ENCODE measurements at places on chromosomes 3 and 15.

DNA sequence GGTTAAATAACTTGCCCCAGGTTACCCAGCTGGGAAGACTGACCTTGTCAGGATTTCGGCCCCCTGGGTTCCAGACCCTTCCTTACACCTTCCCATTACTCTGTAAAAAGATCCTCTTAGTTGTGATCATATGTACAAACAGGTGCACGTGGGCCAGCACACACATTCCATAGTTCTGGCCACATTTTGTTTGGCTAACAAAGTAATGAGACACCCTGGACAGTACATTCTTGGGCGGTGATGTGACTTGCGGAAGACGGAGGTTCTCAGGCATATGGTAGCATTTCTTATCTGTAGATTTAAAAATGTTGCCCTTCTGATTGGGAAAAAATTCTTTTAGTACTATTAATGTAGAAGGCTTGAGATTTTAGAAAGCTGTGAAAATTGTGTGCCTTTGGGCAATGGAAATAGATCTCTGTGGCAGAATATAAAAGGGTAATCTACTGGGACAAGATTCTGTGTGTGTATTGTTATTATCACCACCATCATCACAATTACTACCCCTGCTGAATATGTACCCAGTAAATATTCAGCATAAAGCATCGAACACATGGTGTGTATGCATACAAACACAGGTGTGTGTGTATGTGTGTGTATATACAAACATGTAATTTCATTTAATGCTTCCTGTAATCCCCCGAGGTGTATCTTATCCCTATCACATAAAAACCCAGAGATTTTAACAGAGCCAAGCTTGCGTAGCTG is 205.4 kb upstream of the UBE2E1 start:
- no peak for DNase-seq

GRCh38 chr15:88865498-88866099 is 29.7 kb downstream of the HAPLN3 start:
- no peak for DNase-seq

GRCh38 chr3:120841264-120841663 is 66.7 kb upstream of the STXBP5L start:
- DNase-seq: no peak

GRCh38 chr15:59372352-59373211 is at the start of gene MYO1E:
MYO1E (minus strand) TSS chr15:59372871; CDS start chr15:59372500, 371 bp downstream.
- peak; percentile 73 for DNase-seq

DNA sequence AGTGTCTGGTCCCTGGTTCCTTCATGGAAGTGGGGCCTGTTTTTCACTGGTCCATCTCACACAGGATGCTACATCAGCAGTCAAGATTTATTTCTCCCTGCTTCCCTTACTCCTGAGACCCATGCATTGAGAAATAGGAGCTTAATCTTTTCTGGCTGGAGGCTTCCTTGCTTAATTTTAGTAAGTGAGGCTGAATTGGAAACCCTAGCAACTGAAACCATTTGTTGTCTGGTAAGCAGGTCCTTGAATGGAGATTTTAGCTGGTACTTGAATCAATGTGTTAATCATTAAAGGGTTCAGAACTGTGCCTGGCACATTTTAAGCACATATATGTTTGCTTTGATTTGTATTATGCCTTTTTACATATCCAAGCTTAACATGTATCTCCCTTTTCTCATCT is 20.2 kb upstream of the MEF2A start:
- no peak for DNase-seq

GRCh38 chr3:112409041-112409440 is 76.1 kb downstream of the CD200 start:
- no peak for DNase-seq

DNA sequence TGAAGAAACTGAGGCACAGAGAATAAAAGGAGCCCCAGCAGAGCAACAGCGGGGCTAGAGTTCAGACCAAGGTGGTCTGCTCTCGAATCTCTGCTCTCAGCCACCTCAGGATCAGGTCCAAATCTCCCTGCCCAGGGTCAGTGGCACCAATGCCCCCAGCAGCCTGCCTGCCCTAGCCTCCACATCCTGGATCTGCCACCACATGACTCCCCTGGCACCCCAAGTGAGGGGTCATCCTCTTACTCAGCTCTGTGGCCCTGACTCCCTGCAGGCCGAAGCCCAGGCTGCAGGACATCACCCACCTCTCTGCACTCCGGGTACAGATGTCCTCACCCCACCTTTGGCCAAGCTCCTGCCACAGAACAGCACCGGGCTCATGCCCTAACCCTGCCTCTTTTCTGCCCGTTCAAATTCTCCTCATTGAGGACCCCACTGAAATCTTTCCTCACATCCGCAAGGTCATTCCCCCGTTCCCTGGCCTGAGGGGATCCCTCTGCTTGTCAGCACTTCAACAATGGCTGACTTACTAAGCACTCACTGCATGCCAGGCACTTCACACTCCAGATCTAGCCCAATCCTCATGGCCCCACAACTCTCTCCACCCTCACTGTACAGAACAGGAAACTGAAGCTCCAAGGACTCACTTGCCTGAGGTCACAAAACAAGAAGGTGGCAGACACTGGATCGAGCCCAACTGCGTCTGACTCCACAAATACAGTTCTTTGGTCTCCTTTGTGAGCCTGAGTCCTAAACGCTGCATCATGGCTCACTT is 4.3 kb downstream of the PPIB start:
- DNase-seq: no peak

DNA sequence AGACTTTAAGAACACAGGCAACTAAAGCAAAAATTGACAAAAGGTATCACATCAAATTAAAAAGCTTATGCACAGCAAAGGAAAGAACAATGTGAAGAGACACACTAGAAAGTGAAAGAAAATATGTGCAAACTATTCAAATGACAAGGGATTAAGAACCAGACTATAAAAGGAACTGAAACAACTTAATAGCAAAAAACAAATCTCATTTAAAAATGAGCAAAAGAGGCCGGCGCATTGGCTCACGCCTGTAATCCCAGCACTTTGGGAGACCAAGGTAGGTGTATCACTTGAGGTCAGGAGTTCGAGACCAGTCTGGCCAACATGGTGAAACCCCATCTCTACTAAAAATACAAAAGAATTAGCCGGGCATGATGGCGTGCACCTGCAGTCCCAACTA is 14.4 kb downstream of the NGLY1 start:
- DNase-seq: no peak

GRCh38 chr3:36211652-36211999 is 168.7 kb upstream of the STAC start:
- no peak for DNase-seq

DNA sequence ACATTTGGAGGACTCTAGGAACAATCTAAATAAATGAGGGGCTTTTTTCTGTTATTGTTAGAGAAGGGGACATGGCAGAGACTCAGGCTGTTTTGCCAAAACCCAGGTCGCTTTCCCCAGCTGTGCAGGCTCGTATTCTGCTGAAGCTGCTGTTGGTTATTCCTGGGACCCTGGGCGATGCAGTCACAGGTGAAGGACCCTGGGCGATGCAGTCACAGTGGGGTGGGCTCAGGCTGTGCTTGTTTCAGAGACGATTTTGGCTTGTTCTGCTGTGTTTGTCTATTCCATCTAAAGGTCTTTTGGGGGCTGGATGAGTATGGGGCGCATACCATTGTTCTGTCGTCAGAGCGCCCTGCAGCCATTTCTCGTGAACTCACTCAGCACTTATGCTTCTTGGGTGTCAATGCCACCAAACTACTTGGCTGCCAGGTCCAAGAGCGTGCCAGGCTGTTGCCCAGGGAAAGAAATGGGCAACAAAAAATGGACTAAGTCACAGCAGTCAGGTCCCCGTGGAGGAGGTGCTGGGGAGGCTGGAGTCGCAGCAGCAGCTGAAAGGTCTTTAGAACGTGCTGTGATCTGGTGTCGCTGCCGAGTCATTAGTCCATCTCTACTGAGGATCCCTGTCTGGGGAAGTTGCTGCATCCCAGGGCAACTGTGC is 151.4 kb downstream of the CHDH start:
- DNase-seq: no peak

DNA sequence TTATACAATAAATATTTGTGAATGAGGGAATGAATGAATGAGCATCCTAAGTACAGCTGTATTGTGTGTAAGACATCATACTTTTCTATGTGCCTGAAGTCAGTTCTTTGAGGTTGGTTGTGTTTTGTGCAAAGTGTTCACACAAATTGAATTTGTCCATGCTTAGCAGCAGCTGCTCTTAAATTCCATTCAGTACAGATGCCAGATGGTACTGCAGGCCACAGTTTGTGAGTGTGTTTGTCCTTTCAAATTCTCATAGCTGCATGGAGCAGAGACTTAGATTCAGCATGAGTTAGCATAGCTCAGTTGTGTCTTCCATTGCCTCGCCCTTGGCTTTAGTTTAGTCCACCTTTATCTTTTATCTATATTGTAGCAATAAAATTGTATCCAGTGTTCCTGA is 3.8 kb upstream of the ZNF385D start:
- DNase-seq: no peak

GRCh38 chr15:88897456-88898194 is 2.3 kb upstream of the HAPLN3 start:
- peak; percentile 72 for DNase-seq

DNA sequence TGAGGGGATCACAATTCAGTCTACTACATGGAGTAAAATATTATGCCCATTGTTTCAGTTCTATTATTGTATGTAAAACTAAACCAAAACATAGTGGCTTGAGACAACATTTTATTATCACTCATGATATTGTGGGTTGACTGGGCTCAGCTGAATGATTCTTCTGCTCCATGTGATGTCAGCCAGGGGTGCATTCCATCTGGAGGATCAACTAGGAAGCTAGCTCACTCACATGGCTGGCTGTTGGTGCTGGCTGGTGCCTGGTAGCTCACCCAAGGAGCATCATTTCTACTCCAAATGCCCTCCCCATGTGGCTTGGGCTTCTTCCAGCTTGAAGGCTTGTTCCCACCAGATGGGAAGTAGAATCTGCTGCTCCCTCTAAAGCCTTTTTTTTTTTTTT is 51.8 kb upstream of the CLRN1 start:
- DNase-seq: no peak

DNA sequence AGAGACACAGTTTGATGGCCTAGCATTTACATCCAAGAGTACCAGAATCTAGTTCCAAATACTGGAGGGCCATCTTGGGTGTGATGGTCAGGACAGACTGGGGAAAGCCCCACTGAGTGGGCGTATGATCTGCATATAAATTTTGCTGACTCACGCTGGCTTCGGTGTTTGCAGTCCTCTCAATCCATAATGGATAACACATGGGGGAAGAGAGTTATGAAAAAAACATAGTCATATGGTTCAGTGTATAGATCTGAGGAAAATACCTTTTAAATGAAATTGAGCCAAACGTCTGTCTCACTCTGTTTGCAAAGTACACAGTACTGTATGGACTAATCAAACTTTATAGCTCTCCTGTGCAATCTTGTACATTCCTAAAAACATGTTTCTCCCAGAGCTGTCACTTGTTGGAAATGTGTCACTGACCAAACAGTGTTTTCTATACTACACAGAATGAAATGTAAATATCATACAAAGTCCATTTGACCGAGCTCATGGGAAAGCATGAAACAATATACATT is 125.3 kb upstream of the THBS1 start:
- no peak for DNase-seq

- DNase-seq: no peak
These were observed 89.3 kb upstream of the TRIM42 start for GRCh38 chr3:140588558-140588957.

- no peak for DNase-seq
These were observed 387.4 kb downstream of the PTPRG start for GRCh38 chr3:61948699-61949305.

DNA sequence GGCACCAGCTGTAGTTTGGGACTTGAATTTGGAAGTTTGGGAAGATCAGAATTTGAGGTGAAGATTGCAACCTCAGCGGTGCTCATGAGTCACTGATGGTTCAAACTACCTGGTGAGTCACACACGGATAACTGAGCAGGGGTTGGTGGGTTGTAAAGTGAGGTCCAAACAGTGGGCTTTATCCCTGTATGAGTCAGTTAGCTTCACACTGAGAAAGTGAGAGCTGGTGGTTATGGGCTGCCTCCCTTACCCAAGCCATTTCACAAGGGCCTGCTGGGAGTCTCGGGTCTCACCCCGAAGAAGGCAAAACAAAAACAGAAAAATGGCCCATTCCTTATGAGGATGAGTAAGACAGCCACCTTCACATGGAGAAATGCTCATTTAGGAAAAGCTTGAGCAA is 77.0 kb downstream of the ITGA11 start:
- DNase-seq: no peak

DNA sequence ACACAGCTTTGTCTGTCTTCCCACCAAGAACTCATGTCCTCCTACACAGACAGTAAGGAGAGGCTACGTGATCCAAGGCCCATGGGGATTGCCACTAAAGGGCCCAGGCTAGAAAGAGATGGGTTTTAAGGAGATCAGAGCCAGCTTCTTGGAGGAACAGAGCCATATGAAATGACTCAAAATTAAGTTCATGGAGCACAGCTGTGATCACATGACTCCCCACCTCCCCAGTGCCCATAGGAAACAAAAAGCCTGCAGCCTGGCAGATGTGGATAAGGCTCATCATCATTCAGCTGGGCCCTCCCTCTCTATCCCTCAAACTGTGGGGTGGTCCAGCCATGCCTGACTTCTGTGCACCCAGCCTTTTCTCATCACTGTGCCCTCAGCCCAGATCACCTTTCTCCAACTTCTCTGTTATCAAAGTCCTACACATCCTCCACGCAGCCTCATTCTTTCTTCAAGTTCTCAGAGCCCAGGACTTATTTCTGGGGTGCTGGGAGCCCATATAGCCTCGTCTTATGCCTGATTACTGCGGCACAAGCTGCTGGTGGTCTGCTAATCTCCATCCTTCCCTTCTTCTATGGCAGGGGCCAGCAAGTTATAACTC is 137.6 kb downstream of the SMAD6 start:
- no peak for DNase-seq

DNA sequence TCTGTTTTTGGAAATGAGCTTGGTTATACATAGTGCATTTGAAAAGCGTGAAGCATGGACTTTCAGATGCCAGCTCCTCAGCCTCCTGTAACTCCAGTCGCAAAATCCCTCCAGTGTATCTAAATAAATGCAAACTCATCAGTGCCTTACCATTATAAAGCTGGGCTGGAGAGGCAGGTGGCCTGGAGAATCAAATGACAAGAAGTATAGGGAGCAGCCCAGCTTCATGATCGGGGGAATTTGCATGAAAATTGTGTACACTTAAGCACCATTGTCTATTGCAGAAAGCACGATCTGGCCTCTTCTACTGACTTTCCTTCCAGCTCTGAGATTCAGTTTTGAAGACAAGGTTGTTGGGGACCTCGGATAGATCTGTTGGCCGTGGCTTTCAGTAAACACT is 71.7 kb downstream of the IGF1R start:
- no peak for DNase-seq

- no peak for DNase-seq
These were observed 38.3 kb upstream of the AGBL1 start for GRCh38 chr15:86041399-86041798.

DNA sequence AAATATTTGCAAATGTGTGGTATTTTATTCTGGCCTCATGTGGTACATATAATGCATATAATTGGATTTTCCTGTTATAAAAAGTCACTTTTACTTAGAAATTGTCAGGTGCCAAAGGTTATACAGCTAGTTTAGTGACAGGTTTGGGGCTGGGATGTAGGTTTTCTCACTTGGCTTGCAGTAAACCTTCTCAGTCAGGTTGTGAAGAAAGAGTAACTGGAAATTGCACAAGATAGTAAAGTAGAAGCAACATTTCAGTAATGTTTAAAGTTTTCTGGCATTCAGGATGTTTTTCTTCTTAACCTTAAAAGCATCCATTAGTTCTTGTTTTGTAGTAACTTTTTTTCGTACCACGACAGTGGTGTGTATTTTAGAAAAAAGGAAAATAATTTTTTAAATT is 53.9 kb downstream of the MEF2A start:
- no peak for DNase-seq
